ENCODE measurements at places on chromosomes 2 and 18.

GRCh38 chr2:12797815-12798214 lies 81.1 kb downstream of the TRIB2 start:
- no peak for DNase-seq

DNA sequence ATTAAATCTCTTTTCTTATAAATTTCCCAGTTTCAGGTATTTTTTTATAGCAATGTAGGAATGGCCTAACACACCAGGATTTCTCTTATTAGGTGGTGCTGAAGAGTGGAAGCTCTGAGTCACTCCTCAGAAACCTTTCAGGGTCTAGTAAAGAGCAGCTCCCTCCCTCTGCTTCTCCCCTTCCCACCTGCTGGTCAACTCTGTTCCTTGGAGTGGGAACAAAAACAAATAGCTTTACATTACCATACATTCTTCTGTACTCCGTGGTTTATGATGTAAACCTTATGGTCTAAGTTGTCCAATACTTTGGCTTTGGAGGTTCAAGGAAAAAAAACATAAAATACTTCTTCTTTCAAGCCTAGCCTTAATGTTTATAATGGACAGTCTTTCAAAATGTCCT lies 2.7 kb upstream of the IL1R1 start:
- no peak for DNase-seq

- DNase-seq: no peak
Observed at GRCh38 chr2:45210462-45211195, 201.4 kb upstream of the SIX2 start.

GRCh38 chr2:114810092-114810491 lies 367.7 kb downstream of the DPP10 start:
- no peak for DNase-seq

GRCh38 chr2:158926478-158926948 lies 41.9 kb upstream of the TANC1 start:
- no peak for DNase-seq

DNA sequence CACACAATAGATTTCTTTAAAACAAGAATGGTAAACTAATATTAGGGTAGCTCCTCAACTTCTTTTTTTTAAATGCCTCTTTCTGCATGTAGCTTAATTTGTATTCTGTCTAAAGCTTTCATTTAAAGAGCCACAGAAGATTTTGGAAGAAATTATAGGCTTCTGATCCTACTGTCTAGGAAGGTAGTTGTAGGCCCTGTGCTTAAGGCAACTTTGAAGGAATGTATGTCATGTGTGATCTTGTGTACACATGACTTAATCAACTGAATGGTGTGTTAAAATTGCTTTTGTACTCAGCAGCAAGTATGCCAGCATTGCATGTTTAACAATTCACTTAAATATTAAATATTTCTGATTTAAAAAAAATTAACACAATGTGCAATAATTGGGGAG lies 51.5 kb upstream of the LYPD6 start:
- no peak for DNase-seq

DNA sequence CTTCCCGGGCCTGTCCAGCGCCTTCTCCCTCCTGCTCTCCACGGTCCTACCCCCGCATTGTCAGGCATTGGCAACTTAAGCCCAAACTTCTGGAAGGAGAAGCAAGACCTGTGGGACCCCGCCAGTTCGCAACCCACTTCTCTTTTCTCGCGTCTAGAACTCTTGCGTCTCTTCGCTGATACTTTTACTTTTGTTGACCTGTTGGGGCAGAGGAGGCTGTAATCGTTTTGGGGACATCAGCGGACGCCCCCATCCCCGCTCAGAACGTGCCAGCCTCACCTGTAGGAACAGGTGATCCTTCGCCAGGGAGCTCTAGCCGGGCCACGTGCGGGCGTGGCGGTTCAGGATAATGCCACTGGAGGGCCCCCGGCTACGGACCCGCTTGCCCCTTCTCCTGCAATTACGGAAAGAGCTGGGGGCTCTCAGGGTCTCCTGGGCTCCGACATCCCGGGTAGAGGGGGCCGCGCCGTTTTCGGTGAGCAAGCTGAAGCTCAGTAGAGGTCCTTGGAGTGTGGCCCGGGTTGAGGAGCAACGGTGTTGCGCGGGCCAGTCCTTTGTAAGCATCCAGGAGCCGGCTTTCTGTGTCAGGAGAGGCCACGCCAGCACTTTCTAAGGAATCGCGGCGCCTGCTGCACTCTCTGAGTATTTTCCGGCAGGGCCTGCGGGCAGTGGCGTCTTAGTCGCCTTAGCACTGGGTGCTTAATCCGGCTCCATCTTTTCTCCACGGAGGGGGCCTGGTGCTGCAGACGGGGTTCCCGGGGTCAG lies 1.6 kb downstream of the MTCL1 start:
- DNase-seq: no peak

- DNase-seq: no peak
Observed at GRCh38 chr2:197158591-197159550, 151.7 kb downstream of the ANKRD44 start.

DNA sequence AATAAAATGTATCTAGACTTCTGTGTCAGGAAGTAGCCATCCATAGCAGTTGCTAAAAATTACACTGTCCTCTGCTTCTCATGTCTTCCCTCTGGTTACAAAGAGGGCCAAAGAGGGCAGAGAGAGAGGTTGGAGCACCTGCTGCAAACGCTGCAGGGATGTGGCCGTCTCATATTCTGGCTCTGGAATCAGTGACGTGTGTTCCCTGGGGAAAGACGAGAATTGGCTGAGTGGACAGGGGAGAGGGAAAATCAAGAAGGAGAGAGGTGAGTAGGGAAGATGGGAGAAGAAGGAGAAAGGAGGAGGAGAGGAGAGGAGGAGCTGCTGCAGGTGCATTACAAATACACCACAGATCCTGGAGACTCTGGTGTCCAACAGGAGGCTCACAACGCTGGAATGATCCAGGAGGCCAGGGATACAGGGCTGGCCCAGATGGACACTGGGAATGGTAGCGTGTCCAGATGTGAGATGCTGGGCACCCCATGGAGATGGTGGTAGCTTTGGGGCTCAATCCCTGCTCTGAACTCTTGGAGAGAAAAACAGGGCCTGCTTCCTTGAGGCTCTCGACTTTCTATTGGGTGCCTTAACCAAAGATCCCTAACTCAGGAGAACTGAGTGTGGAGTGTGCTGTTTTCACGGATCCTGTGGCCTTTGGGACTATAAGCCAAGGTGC lies 118.4 kb upstream of the PXDN start:
- no peak for DNase-seq
